Naive thymus-derived CD8-positive, alpha-beta T cell (primary cell): ENCODE measurements at places on chromosomes 13 and 19.

- DNase-seq, result no peak
Measured at GRCh38 chr13:95787356-95788099, 110.6 kb downstream of the DNAJC3 start.

- DNase-seq, result no peak
Measured at GRCh38 chr13:87669379-87669978, 1.7 kb upstream of the SLITRK5 start.

DNA sequence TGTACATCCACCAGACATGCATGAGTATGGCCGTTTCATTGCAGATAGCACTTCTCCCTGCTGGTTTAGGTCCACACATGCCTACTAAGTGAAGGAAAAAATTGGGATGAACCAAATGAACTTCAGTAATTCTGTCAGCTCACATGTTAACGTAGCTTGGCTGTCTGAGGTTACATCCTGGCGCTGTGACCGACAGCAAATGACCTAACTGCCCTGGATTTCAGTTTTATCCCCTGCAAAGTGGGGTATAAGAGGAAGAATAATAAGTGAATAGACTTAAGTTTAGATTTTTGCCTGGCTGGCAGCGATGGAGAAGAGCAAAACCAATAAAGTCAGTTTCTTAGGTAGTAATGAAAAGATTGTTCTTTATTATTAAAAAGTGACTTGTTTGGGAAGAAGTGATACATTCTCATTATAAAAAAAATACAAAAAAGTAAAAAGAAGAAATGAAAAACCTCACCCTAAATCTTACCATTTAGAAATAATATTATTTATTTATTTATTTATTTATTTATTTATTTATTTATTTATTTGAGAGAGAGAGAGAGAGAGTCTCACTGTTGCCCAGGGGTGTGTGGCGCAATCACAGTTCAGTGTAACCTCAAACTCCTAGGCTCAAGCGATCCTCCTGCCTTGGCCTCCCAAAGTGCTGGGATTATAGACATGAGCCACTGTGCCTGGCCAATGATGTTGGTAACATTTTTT is 4.2 kb upstream of the RNF113B start:
- DNase-seq, result no peak

GRCh38 chr13:52994865-52995264 is 33.7 kb upstream of the OLFM4 start:
- DNase-seq, result no peak

DNA sequence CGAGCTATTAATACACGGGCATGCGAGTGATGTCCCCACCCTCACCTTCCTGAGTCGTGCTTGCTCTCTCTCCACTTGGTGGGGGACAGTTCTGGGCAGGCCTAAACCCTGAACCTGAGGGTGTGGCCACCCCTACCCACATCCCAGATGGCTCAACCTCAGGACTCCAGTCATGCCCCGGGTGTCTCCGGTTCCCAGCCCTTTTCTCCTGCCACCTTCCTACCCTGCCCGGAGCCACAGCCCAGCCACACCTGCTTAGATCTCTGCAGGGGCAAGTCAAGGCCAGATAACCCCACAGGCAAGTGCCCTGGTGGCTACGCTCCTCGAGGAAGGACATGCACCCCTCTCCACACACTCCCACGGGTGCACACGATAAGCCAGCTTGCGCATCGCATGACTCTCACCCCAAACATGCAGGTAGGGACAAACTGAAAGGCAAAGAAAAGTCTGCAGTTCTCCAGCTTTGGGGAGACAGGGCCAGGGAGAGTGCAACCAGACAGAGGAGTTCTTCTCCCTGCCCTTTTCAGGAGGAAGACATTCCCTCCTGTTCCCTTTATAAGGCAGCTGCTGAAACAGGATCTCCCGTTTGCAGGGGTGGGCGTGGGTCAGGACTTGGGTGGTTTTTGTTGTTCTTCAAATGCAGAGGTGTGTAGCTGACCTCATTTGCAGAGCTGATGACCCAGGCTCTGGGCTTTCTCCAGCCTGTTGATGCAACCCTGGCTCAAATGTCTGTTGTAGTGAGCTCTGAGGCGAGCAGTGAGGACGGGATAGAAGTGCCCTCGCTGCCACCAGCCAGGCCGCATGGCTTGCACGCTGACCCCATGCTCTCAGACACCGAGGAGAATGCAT is 88.6 kb downstream of the DPF1 start:
- no peak for DNase-seq

DNA sequence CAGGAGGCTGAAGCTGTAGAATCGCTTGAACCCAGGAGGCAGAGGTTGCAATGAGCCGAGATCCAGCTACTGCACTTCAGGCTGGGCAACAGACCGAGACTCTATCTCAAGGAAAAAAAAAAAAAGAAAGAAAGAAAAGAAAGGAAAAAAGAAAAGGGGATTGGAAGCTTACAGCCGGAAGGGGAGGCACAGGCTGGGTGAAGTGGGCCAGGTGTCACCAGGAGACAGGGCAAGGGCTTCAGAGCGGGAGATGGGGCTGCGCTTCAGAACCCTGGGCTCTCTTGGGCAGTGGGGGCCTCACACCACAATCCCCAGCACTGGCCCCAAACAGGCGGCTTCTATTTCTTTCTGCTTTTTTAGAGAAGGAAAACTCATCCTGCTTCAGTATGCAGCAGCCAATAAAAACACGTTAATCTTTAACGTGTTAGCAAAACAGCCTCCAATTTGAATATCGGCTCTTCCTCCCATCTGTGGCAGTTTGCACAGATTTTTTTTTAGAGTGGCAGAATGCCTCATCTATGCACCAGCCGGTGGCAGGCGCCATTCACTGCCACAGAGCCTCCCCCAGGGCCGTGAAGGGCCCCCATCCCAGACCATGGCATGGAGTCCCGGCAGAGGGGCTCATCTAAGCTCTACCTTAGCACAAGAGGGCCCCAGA is 46.6 kb upstream of the C19orf12 start:
- DNase-seq, result no peak

GRCh38 chr19:51398096-51398704 is 7.8 kb upstream of the C19orf84 start:
- DNase-seq, result no peak

GRCh38 chr13:45011198-45011597 is 21.9 kb downstream of the GPALPP1 start:
- DNase-seq, result no peak

DNA sequence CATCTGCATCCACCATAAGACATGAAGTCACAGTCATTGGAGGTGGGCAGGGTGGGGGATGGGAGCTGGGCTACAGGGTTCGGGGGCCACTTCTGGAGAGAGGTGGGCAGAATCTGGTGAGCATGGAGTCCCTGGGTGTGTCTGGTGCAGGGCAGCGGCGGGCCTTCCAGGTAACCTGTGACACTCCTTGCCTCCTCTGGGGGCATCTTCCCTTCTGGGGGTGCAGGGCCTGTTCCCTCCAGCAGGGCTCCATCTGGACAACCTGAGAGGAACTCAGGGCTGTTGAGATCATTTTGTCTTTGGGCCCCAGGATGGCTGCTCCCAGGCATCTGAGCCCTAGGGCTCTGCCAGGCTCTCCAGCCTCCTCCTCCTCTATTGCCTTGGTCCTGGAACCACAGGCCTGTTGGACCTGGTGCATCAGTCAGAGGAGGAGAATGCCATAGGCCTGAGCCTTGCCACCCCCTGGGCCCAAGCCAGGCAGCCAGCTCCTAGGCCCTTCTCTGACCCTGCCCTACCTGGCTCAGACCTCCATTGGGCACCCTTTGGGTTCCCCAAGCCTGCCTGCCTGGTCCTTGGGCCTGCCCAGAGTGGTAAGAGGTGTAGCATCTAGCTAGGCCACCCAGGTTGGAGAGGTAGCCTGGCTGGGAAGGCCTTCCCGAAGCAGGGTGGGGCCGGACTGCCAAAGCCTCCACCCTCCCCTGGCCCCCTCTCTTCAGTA is 13.4 kb downstream of the LYL1 start:
- DNase-seq, result no peak
